Endothelial cell of umbilical vein (primary cell): ENCODE measurements at places on chromosomes 3 and 15. TPM values are rescaled to one million over a fixed set of nuclear protein-coding genes. Genes with fewer than 3 reads are reported as not detected.

The IQCF5 gene
- not detected in 2 replicates for total RNA-seq

DNA sequence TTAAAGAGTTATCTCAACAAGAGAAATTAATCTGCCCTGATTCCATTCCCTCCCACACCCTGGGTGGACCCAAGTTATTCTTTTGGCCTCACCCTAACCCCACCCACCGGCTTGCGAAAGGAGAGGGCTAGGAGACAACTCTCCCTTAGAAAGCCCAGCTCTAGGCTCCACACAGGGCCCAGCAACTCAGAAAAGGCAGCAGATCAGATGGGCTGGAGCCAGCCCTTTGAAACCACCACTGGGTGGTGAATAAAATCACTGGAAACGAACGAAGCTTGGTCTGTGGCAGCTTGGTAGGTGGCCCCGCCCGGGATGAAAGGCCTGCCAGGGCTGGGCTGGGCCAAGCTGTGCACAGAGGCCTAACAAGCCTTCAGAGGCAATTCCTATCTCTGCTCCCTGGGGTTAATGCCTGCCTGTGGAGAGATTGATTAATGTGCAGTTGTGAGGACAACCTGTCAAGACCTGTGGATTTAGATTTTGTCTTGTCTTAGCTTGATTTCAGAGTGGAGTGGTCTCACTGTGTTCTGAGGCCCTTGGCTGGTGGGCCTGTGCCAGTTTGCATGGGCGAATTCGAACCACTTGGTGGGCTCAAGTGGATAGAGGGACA lies 38.8 kb downstream of the BHLHE40 start:
- DNase-seq = no peak

GRCh38 chr3:179348325-179349013 lies 960 bp downstream of the MFN1 start:
- DNase-seq = peak; percentile 3

The ZDHHC23 gene
- 1.9 and 3.2 TPM in 2 replicates for total RNA-seq

- DNase-seq = no peak
Measured at GRCh38 chr15:22811640-22812039, 25.2 kb downstream of the NIPA1 start.

The CHMP2B gene
- total RNA-seq = 22.0 and 28.8 TPM in 2 replicates

The HHLA2 gene
- total RNA-seq = not detected in 2 replicates

GRCh38 chr3:58559586-58559985 lies 17.6 kb downstream of the FAM107A start:
- no peak for DNase-seq

The TCF12 gene
- total RNA-seq = 127 and 133 TPM in 2 replicates

- DNase-seq = no peak
Measured at GRCh38 chr15:29134641-29135308, 134.8 kb downstream of the NSMCE3 start.
